Thoracic aorta (tissue), 2 donors: ENCODE measurements at places on chromosomes 6 and 20.

DNA sequence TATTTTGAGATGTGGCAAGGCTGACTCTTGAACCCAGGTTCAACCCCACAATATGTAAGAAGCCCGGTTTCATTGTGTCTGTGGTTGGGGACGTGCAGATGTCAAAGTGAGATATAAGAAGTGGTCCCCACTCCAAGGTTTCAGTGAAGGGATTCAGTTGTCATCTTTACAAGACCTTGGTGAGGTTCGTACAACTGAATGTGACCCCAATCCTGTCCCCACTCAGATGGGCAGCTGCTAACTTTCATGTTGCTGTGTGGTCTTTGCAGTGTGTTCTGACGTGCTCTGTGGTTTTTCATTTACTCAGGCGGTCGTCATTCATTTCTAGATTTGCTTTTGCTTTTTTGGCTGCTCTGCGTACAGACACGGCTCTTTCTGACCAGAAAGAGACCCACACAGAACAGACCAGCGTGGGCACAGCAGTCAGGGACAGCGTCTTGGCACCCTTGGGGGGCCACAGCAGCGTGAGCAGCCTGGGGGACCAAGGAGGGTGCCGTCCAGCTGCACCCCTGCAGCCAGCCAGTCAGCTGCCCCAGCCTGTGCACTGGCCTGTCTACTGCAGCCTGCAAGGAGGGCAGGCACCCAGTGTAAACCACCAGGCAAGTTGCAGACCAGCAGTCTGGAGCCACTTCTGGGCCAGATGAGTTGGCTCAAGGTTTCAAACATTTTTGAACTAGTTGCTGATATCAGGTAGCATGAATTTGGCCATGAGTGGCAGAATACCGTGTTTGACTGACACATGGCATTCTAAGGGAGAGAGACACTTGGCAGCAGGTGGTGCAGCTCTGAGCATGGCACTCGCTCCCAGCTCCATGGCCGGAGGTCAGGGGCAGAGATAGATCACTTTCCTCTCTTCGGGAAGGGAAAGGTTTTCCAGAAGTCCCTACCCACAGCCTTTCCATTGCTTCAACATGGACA, 49.4 kb upstream of the IRF4 start:
- no peak for DNase-seq

DNA sequence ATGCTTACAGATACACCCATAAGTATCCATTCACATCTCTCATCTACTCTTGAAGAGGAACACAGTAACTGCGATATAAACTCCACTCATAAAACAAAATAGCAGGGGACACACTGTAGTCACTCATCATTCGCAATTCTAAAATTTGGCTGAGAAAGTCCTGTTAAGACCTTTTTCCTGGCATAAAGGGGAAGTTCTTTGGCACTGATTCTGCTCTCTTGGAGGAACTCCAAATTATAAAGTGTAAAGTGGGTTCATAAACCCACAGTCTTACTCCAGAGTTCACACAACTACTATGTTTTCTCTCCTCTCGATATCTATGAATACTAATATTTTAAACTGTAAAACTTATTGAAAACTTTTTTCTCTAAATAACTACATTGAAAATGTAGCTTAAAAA, 80.6 kb downstream of the ADGB start:
- no peak for DNase-seq

DNA sequence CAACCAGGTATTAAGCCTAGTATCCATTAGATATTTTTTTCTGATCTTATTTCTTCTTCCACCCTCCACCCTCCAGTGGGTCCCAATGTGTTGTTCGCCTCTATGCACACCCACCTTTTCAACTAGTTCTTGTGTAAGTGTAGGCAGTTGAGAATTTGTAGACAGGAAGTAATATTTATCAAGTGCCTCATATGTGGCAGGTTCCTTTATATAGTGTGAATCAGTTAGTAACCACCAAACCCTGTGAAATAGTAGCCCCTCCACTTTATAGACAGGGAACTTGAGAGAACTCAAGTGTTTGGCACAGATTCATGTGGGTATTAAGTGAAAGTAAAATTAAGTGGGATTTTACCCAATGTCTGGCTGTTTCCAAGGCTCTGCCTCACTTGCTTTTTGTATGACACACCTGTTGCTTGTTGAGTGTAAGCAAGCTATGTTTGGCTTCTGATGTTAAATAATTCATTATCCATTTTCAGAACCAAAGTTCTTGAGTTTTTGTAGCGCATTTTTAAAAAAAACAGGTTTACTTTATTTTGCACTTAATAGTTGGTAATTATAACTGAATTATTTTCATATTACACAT, 24.8 kb downstream of the AFDN start:
- DNase-seq: no peak

DNA sequence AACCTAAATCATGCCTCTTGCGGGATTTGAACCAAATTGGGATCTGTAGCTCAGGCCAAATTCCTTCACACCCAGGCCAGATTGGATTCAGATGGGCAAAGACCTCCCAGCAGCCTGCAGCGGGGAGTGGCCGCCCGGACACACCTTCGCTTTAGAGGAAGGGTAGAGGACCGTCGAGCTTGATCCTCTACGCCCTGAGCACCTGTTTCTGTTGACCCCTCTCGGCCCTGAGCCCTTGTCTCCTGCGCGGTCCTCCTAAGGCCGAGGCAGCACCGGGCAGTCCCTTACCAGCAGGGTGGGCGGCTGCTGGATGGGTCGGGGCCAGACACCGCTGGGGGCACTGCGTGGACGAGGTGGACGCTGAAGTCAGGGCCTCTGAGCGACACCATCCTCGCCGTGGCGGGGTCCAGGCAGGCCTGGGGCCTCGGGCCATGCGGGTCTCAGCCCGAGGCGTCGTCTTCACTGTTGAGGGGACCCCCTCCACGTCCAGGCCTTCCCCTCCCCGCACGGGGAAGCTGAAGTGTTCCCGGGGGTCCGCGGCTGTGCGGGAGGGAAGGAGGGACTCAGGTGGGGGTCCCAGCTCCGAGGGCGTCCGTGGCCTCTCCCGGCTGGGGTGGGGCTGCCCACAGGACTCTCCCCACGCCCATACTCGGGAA, 114.8 kb downstream of the SMOC2 start:
- no peak for DNase-seq

GRCh38 chr6:85066266-85066665, 301.9 kb upstream of the TBX18 start:
- no peak for DNase-seq

DNA sequence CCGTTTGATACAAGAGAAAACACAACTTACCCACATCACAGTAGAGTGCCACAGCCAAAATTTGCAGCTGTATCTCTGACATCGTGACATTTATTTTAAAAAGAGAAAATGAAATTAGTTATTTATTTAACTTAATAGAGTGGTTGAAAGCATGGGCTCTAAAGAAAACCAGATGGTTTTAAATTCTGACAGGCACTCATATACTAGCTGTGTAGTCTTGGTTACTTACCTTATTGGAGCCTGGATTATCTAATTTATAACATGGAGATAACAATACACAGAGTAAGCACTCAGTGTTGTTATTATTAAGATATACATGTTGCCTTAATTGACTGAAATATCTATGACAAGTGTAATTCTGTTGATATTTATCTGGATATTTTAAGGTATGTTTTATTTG, 334.9 kb downstream of the GRIK2 start:
- DNase-seq: no peak

- DNase-seq: no peak
Observed at GRCh38 chr6:142416179-142416578, 114.4 kb downstream of the ADGRG6 start.

DNA sequence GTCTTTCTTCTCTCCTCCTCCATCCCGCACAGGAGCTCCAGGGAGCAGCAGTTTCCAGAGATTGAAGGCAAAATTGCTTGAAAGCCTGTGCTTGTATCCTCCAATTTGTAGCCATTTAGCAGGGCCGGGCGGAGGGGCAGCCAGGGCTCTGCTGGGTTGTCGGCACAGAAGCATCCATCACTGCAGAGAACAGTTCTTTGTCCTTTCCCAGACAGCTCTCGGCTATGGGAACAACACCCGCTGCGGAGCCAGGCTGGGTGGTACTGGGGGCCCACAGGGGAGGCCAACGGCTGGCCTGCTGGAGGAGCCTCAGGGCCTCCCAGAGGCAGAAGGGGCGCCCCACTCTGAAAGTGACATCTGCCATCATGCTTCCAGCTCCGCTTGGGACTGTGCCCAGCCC, 7.8 kb downstream of the HRH3 start:
- DNase-seq: no peak

- no peak for DNase-seq
Observed at GRCh38 chr6:156552849-156553248, 224.3 kb upstream of the ARID1B start.
